Fibroblast of villous mesenchyme (primary cell): ENCODE measurements at places on chromosomes 6 and 20.
A peak's percentile ranks its signal among the peaks of the same experiment; 100 is the strongest.

DNA sequence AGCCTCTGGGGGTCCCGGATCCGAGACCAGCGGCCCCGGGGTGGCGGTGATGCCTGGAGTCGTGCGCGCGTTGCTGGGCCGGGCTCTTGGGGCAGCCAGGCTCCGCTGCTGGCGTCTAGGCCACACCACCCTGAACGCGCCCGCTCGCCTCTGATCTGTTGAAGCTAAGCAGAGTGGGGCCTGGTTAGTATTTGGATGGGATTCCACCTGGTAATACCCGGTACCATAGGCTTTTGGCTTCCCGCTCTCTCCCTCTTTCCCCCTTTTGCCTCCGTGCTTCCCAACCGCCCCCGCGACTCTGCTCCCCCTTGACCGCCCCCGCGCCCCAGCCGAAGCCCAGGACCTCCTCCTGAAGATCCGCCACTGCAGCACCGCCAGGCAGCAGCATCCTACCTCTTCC is 1383.5 kb upstream of the DEFB115 start:
- DNase-seq, result peak; percentile 46

- DNase-seq, result peak; percentile 77
Observed at GRCh38 chr6:46419576-46420002, 71.7 kb downstream of the RCAN2 start.

GRCh38 chr6:135087803-135088202 is 33.2 kb upstream of the HBS1L start:
- DNase-seq, result peak; percentile 30

- no peak for DNase-seq
Observed at GRCh38 chr20:16518784-16519084, 54.5 kb downstream of the KIF16B start.
